ENCODE measurements at places on chromosomes 4 and X.

- no peak for DNase-seq
These were observed 118.8 kb downstream of the GABRA2 start for GRCh38 chr4:46270986-46271596.

- DNase-seq, result no peak
These were observed 17.8 kb upstream of the ARSJ start for GRCh38 chr4:113997206-113997605.

- no peak for DNase-seq
These were observed 84.6 kb upstream of the DHX15 start for GRCh38 chr4:24668956-24669355.

GRCh38 chr4:163243297-163243981, 76.7 kb upstream of the NAF1 start:
- DNase-seq, result no peak

GRCh38 chr4:168622600-168622999, 125.7 kb downstream of the PALLD start:
- no peak for DNase-seq

DNA sequence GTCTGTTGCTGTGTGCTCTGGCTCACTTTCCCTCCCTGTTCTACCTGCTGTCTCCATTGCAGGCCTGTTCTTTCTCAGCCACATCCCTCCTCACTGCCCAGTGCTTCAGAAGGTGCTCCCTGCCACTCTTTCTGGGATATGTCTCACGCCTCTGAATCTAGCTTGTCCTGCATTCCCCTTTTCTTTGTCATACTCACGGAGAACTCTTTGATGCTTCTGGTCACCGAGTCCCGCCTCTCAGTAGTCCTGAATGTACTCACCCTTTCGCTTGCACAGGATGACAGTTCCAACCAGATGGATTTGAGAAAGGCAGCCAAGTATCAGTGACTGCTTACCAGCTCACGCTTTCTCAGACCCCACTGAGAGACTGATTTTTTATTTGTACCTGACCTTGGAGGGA, 65.2 kb upstream of the TLR2 start:
- DNase-seq, result no peak

DNA sequence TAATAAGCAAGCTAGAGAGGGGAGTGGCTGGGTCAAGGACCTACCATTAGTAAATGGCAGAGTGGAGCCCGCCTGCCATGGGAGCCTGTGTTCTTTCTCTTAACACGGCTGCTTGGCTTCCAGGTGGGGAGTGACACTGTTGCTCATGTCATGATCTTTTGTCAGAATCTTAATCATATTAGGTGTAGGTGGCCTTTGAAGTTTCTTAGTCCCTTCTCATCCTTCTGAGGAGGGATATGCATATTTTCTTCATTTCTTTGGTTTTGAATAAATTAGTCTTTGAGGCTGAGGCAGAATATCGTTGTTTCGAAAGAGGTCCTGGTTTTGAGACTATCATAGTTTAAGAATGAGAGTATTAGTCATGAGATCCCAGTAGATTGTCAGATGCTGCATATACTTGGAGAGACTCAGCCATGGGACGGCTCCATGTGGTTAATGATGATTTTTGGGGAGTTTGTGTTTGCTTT, 28.9 kb downstream of the SNX25 start:
- DNase-seq, result no peak

DNA sequence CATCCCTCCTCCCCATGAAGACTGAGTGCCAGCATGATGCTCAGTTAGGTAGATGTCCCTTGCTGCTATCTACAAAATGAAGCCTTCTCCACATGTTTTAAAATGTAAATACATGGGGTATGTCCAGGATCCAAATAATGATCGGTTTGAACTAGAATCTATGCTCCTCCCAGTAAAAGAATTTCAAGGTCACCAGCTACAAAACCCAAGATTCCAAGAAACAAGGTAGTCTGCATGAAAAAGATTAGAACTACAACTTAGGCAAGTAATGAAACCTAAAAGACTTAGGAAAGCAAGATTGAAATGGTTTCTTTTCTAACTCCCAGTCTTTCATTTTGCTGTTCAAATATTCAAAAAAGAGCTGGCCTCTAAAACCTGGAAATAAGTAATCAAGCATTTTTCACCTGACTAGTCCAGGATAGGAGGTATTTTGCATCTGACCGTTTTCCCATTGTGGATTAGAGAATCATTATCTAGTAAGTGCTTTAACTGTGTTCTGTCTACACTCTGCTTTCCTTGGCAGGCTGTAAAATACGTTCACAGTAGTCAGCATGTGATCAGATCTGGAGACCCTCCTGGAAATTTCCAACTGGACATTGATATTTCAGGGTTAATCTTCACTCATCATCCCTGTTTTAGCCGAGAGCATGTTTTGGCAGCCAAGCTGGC, 57.4 kb downstream of the CC2D2A start:
- no peak for DNase-seq

GRCh38 chr4:11700751-11701226, 272.1 kb upstream of the HS3ST1 start:
- no peak for DNase-seq

DNA sequence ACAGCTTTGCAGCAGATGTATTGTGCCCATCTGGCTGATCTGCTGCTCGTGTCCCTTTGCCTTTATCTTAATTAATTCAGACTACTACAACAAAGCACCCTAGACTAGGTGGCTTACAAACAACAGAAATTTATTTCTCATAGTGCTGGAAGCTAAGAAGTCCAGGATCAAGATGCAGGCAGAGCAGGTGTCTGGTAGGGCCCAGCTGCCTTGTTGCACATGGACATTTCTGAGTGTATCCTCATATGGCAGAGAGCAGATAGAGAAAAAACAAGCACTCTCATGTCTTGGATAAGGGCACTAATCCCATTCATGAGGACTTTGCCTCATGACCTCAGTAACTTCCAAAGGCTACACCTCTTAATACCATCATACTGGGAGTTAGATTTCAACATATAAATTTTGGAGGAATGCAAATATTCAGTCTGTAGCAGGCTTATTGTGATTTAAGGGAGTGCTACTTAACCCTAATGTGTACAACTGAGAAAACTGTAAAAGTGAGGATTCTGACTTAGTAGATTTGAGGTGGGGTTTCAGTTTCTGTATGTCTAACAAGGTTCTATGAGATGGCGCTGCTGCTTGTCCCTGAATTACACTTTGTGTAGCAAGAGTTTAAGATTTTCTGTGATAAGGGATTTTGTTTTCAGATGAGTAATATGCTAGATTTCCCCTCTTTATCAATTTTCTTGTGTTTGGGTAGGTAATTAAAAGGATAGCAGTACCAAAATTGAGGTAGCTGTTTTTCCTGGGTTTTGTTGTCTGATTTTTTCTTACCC, 473.2 kb upstream of the TECRL start:
- no peak for DNase-seq

- no peak for DNase-seq
These were observed 209.7 kb upstream of the PRPS2 start for GRCh38 chrX:12581546-12581945.

- no peak for DNase-seq
These were observed 35.8 kb upstream of the LARP1B start for GRCh38 chr4:128025319-128025718.
